ENCODE measurements at places on chromosomes 12 and 14. TPM values are rescaled to one million over a fixed set of nuclear protein-coding genes. Genes with fewer than 3 reads are reported as not detected.

DNA sequence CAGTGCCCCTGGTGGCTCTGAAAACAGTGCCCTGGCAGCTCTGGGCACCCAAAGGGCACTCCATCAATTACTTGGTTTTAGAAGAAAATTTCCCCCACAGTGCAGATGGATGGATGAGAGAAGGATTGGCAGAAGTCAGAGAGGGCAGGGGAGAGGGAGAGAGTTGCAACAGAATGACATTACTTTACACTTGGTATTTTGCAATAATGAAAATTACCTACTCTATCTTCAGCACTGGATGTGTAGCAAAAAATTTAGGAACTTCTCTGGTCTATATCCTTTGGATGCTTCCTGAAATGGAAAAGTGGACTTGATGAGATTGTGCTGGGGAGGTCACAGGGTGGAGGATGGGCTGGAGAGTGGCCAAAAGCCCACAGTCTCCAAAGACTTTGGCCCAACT, 193.2 kb downstream of the CHST11 start:
- DNase-seq, result no peak

- DNase-seq, result no peak
Observed at GRCh38 chr12:12282761-12283425, 16.0 kb upstream of the LRP6 start.

The COPS7A gene
- 83.1 TPM for total RNA-seq

GRCh38 chr12:114692186-114693058, 8.4 kb upstream of the TBX3 start:
- no peak for DNase-seq

DNA sequence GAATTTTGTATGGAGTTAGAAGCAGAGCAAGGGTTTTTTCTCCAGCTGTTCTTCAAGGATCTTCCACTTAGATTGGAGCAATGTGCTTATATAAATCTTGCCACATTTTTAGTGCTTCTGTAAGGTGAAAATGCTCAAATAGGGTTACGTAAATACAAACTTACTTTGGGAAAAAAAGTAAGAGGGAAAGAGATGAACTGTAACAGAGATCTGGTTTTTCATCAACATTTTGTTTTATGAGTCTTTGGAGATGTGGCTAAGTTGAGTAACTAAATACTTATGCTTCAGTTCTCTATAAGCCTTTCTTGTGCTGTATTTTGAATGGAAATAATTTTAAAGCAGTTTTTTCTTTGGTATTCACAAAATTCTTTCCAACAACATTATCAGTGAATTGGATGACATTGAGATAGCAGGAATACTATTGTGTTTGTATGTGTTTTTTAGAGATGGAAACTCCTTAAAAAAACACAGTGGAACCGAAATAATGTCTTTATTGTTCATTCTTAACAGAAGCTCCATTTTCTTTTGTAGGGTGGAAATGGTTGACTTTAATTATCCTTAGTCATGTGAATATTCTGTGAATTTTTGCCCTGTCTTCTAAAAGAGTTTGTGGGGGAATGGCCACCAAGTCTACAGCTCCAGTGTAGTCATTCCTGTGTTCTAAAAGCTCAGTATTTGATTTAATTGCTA, 45.7 kb downstream of the NPAS3 start:
- DNase-seq, result no peak

DNA sequence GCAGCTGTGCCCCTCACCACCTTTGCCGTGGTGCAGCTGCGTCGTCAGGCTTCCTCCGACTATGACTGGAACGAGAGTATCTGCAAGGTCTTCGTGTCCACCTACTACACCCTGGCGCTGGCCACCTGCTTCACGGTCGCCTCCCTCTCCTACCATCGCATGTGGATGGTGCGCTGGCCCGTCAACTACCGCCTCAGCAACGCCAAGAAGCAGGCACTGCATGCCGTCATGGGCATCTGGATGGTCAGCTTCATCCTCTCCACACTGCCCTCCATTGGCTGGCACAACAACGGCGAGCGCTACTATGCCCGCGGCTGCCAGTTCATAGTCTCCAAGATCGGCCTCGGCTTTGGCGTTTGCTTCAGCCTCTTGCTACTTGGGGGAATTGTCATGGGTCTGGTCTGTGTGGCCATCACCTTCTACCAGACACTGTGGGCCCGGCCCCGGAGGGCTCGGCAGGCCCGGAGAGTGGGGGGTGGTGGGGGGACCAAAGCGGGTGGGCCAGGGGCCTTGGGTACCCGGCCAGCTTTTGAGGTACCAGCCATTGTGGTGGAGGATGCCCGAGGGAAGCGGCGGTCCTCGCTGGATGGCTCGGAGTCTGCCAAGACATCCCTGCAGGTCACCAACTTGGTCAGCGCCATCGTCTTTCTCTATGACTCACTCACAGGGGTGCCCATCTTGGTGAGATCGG, 2.6 kb downstream of the GPR162 start:
- no peak for DNase-seq

- no peak for DNase-seq
Observed at GRCh38 chr14:53646925-53647324, 309.7 kb downstream of the BMP4 start.

The EPYC gene
- not detected for total RNA-seq

DNA sequence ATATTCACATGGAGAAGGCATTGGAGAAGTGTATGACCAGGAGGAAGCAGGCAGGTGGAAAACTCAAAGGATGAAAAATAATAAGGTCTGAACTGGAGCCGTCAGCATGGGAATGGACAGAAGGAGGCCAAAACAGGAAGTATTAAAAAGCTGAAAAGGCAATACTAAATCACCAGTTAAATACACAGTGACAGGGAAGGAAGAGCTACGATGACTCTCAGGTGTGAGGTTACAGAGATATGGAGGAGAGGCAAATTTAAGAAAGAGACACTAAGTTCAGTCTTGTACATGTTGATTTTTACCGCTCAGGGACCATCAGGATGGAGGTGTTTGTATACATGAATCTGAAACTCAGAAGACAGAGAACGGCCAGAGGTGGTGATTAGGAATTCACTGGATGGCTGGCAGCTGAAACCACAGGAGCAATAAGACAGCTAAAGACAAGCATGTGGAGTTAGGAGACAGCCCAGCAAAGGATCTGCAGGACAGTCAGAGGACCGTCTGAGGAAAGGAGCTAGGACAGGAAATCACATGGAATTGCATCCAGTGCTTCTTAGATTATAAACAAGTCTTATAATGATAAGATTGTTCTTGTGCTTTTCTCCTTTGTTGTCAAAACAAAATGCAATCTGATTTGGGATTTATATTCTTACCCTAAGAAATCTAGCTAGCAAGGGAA, 33.9 kb upstream of the CDKN3 start:
- DNase-seq, result no peak

- no peak for DNase-seq
Observed at GRCh38 chr14:77804592-77804991, 4.7 kb downstream of the ADCK1 start.

DNA sequence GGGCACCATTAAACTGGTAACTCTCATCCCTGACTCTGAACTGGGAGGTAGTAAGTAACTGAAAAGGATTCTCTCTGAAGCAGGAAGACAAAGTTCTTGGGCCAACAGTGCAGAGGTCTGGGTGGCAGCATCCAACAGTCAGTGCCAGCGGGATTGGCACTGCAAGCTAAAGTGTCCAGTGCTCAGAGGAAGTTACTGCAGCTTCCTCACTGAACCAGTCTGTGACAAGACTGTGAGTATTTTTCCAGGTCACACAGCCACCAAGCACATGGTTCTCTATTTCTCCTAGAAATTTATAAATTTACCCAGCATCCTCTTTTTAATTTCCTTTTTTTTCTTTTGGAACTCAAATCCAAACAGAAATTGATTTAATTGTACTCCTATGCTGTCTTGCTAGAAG, 81.6 kb upstream of the FAR2 start:
- DNase-seq, result no peak

GRCh38 chr12:88185988-88186387, 43.9 kb downstream of the TMTC3 start:
- no peak for DNase-seq

- DNase-seq, result no peak
Observed at GRCh38 chr12:116278279-116278626, 760 bp upstream of the MED13L start.

The LYZ gene
- 49.2 TPM for total RNA-seq

The CFAP73 gene
- not detected for total RNA-seq

The G2E3 gene
- total RNA-seq, result 6.9 TPM

- DNase-seq, result no peak
Observed at GRCh38 chr12:129530984-129531383, 372.8 kb downstream of the TMEM132D start.

DNA sequence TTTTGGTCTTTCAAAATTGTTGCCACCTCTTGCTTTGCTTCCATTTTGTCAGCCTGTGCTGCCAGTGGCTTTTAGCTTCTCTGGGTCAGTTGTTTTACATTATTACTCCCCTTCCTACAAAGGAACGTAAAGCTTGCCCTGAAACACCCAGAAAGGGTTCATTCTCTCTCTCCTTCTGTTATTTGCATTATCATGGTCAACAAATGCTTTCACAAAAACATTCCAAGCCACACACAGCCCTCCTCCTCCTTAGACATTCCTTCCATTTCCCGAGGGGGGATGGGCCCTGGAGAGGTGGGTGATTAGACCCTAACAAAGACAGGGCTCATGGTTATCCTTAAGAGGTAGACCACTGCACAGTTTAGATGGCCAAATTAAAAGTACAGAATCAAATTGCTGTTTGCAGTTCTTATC, 60.4 kb upstream of the SINHCAF start:
- no peak for DNase-seq

GRCh38 chr12:28767836-28768348, 381.2 kb upstream of the FAR2 start:
- DNase-seq, result no peak

DNA sequence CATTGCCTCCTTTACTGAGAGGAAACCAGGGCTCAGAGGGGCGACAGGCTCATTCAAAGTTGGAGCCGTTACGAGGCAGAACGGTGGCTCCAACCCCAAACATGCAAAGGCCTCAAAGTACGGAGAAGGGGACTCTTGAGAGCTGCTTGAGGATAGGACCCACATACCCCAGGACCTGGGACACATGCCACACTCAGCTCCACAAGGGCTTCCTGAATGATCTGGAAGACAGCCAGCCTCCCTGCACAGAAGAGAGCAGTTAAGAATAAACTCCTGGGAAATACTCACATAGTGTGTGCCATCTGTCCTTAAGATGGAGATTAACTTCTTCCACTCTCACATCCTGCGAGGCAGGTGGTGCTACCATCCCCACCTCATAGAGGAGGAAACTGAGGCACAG, 26.6 kb upstream of the NXPH4 start:
- DNase-seq, result no peak

The GNS gene
- 101 TPM for total RNA-seq

DNA sequence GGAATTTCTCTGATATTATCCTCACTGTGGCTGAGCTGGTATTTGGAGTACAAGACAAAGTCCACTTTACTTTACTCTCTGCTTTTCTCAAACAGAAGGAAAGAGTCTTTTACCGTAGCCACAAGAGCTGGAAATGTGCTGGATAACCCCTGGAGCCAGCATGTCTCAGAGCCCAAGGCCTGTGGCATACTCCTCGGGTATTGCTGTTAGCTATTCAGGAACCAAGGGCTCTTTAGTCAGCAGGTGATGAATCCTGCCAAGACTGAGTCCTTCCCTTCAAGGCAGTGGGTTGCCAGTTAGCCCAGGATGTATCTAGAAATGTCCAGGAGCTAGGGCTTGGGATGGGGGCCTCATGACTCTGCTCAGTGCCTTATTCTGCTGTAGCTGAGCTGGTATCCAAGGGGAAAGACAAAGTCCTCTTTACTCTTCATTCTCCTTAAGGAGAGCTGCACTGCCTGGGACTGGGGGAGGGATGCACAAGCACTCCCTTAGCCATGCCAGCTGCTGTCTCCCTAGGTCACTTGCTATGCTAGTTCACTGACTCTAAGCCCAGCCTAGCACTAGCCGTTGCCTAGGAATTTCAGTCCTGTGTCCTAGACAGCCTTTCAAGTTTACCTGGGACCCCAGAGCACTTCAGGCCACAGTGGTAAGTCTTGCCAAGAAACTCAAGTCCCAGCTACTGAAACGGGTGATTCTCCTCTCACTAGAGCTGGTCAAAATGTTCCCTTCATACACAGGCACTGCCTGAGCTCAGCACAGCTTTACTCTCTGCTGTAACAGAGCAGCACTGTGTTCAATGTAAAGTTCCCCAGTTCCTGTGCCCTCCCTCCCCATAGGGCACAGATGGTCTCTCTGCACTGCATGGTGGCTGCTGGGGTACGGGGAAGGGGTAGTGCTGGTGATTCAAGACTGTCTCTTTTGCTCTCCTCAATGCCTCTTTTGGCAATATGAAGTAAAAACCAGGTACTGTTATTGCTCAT, 136.4 kb downstream of the SLC35F4 start:
- DNase-seq, result no peak

GRCh38 chr12:118743896-118744700, 237.2 kb upstream of the SRRM4 start:
- no peak for DNase-seq

- DNase-seq, result no peak
Observed at GRCh38 chr12:120455302-120455701, 9.1 kb downstream of the GATC start.

The FAM90A1 gene
- 0.46 TPM for total RNA-seq

- DNase-seq, result no peak
Observed at GRCh38 chr12:6315704-6316597, 5.5 kb downstream of the PLEKHG6 start.

GRCh38 chr12:66345212-66345611, 42.9 kb downstream of the HELB start:
- DNase-seq, result no peak

DNA sequence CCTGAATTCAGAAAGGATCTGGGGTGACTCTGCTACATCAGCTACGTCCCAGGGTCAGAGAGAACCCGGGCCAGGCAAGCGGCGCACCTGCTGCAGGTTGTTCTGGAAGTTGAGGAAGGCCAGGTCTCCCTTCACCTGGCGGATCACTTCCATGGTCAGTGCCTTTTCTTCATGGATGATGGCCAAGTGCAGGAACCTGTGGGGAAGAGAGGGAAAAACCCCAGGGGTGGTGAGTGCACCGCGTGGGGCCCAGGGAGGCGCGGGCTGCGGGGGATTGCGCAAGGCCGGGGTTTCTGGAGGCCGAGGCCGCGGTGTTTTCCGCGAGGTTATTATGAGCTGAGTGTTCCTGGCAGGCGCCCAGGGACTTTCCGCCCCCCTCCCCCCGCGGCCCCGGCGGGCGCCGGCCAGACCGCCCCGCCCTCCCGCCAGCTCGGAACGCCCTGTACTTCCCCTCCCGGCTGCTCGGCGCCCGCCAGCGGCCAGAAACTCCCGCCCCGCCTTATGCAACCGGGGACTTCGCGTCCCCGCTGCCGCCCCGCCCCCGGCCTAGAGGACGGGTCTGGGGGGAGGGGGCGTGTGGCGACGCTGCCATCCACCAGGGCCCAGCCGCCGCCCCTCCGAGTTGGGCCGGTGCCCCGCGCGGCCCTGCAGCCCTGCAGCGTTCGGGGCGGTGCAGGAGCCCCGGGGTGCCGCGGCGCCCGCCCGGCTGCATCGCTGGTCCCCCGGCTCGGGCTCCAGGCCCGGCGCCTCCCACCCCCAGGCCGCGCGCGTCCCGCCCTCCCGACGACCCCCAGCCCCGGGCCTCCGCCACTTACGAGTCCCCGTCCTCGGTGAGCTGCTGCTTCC, 723 bp downstream of the NFKBIA start:
- DNase-seq, result peak; percentile 98

DNA sequence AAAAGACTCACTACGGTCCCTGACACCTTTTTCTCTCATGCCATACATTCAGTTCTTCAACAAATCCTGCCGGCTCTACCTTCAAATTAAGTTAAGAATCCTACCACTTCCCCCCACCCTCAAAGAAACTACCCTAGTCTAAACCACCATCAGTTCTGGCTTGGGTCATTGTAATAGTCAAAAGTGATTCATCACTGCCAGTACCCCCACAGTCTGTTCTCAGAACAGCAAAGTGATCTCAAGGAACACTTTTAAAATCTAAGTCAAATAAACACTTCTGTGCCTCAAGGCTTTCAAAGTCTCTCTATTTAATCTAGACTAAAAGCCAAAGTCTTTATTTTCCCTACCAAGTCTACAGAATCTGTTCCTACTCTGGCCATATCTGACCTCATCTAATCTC, 12.0 kb upstream of the FAM234B start:
- no peak for DNase-seq
